ENCODE measurements at places on chromosomes 3 and 15. TPM values are rescaled to one million over a fixed set of nuclear protein-coding genes. Genes with fewer than 3 reads are reported as not detected.

The SERP1 gene
- 209 TPM for total RNA-seq

The TFG gene
- total RNA-seq, result 98.1 TPM

The GHSR gene
- total RNA-seq, result not detected

The POPDC2 gene
- 0.56 TPM for total RNA-seq

The HGD gene
- total RNA-seq, result 1.7 TPM

The LMOD3 gene
- 0.28 TPM for total RNA-seq

The SLC51B gene
- total RNA-seq, result not detected

The ROPN1B gene
- total RNA-seq, result not detected

The CACNA2D2 gene
- total RNA-seq, result not detected

The NMNAT3 gene
- 0.19 TPM for total RNA-seq

The ANO10 gene
- 43.3 TPM for total RNA-seq

The CLRN1 gene
- not detected for total RNA-seq

The RETNLB gene
- total RNA-seq, result not detected

The CPA3 gene
- total RNA-seq, result not detected

The OIP5 gene
- total RNA-seq, result 2.3 TPM

The CLDN16 gene
- total RNA-seq, result 0.38 TPM

The MESP1 gene
- 0.28 TPM for total RNA-seq

The KBTBD13 gene
- not detected for total RNA-seq

The SEMA3G gene
- under 0.01 TPM for total RNA-seq

The TMEM158 gene
- total RNA-seq, result 40.3 TPM

The ALDH1A3 gene
- 287 TPM for total RNA-seq

The MON1A gene
- total RNA-seq, result 19.2 TPM

All from regular cardiac myocyte (primary cell).